ENCODE measurements at places on chromosomes 16 and 17. TPM values are rescaled to one million over a fixed set of nuclear protein-coding genes. Genes with fewer than 3 reads are reported as not detected.
A peak's percentile ranks its signal among the peaks of the same experiment; 100 is the strongest.

GRCh38 chr16:7089751-7090150 is 242.9 kb upstream of the RBFOX1 start:
- DNase-seq, result no peak

Gene SOX8
- 0.33 TPM for total RNA-seq

DNA sequence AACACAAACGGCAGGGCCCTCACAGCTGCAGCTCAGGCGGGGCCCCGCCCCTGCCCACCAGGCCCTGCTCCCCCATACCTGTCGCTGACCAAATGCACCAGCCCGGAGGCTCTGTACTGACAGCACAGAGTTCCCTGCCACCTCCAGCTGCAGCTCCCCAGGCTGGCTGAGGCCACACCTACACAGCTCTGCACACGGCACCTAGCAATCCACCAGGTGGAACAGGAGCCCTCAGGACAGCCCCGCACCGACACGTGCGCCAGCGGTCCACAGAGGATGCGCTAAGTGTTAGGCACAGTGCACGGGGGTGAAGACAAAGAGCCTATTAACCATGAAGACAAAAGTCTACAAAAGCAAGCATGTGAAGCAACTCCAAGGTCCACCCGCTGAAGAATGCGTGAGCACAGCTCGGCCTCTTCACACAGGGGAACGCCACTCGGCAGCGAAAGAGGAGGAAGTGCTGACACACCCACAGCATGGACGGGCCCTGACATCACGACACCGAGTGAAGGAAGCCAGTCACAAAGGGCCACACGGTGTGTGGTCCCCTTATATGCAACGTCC is 5.4 kb downstream of the ZCCHC14 start:
- no peak for DNase-seq

- no peak for DNase-seq
These were observed 7.5 kb upstream of the KREMEN2 start for GRCh38 chr16:2956579-2956956.

- no peak for DNase-seq
These were observed 6.9 kb upstream of the TEX2 start for GRCh38 chr17:64269687-64270649.

DNA sequence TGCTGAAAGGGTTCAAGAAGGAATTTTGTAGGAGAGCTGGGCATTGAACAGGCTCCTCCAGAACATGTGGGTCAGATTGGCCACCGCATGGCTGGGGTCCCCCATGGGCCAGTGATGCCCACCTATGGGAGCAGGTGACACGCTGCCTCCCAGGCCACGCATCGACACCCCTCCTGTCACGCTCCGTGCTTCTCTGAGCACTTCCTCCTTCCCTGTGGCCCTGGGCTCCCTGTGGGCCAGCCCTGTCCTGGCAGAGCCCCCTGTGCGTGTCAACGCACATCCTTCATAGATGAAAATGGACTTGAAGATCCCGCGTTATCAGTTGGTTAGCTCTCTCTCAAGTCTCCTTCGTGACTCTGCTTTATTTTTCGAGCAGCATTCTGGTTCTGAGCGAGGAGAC is 160.3 kb downstream of the RPTOR start:
- DNase-seq, result no peak

Gene ALOX12B
- not detected for total RNA-seq

GRCh38 chr17:44382917-44383316 is 6.5 kb downstream of the ITGA2B start:
- no peak for DNase-seq

GRCh38 chr16:31868691-31869167 is 4.9 kb upstream of the ZNF267 start:
- DNase-seq, result peak; percentile 84

Gene PIRT
- total RNA-seq, result not detected

Gene ATP2C2
- total RNA-seq, result 0.17 TPM

DNA sequence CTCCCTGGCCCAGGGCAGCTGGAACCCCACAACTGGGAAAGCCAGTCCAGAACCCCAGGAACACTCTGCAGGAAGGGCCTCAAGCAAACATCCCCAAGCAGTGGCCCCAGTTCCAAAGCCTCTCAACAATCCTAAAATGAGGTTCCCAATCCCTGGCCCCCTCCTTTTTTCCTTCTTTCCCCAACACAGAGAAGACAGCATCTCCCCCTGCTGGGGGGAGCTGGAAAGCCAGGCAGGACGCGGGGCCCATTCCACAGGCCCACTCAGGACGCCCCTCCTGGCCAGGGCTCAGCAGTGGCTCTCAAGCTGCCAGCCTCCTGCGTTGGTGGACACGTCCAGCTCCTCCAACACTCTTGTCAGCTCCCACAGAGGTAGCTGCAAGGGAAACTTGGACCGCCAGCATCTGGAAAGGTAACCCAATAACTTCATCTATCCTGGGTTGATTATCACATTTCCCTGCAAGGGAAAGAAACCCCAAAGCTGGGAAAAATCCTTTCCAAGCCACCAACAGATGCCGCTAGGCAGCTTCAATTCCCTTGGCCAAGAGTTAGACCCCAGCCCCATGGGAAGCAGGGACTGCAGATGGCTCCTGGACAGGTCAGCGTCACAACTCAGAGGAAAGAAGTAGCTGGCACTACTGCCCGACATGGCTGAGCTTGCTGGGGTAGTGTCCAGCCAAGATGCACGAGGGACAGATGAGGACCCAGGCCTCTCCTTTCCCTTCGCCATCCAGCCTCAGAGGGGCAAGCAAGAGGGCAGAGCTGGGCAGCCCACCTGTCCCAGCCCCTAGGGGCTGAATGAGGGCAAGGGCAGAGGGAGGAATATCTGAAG is 7.6 kb downstream of the HDAC5 start:
- no peak for DNase-seq

DNA sequence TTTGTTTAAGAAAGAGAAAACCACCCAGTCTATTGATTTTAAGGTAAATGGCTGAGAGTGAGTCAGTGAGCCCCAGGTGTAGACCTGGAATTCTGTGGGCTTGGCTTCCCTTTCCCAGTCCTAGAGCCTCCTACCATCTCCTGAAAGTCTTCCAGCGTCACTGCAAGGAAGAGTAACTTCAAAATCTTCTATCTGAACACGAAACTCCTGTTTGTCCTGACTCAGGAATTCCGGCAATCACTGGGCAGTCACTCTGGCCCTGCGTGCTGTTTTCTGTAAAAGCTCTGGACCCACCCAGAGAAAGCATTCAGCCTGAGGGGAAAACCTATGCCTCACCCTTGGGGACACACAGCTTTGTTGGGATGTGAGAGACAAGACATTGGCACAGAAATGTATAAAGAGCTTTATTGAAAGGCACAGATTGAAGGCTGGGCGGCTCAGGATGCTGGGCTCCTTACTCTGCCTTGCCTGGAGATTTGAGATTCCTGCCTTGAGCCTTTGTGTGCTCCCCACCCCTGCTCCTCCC is 15.9 kb downstream of the MINK1 start:
- DNase-seq, result no peak

Gene CDH1
- 63.3 TPM for total RNA-seq

Gene CLN3
- 16.3 TPM for total RNA-seq

- no peak for DNase-seq
These were observed 30.0 kb downstream of the SLC13A5 start for GRCh38 chr17:6683081-6683684.

Gene CFAP119
- total RNA-seq, result 2.7 TPM

Gene ABCC11
- 1.4 TPM for total RNA-seq

DNA sequence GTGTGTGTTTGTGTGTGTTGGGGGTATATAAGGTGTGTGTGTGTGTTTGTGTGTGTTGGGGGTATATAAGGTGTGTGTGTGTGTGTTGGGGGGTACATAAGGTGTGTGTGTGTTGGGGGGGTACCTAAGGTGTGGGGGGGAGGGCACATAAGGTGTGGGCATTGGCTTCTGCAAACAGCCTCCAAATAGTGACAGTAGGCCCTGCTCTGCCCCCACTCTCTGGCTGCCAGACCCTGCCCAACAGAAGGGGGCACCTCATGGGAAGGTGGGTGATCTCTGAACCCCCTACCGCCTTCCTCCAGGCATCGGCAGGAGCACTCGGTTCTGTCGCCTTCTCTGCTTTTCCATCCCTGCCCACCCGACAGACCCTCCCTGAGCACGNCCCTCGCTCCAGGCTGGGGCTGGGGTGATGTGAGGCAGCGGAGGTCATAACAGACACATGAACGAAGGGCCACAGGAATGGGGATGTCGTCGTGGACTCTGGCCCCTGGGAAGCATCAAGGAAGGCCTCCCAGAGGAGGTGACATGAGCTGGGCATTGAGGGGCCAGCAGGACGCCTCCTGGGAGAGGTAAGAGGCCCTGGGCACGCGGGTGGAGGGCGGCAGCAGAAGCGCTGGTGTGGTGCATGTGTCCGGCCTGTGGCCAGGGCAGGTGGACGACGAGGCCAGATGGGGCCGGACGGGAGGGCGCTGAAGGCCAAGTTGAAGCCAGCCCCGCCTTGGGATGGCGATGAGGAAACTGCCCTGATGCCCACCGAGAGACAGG is 136.6 kb upstream of the RPH3AL start:
- DNase-seq, result peak; percentile 68

Data from liver (tissue), 10 donors.